ENCODE measurements at places on chromosomes 3 and 15. TPM values are rescaled to one million over a fixed set of nuclear protein-coding genes. Genes with fewer than 3 reads are reported as not detected.

DNA sequence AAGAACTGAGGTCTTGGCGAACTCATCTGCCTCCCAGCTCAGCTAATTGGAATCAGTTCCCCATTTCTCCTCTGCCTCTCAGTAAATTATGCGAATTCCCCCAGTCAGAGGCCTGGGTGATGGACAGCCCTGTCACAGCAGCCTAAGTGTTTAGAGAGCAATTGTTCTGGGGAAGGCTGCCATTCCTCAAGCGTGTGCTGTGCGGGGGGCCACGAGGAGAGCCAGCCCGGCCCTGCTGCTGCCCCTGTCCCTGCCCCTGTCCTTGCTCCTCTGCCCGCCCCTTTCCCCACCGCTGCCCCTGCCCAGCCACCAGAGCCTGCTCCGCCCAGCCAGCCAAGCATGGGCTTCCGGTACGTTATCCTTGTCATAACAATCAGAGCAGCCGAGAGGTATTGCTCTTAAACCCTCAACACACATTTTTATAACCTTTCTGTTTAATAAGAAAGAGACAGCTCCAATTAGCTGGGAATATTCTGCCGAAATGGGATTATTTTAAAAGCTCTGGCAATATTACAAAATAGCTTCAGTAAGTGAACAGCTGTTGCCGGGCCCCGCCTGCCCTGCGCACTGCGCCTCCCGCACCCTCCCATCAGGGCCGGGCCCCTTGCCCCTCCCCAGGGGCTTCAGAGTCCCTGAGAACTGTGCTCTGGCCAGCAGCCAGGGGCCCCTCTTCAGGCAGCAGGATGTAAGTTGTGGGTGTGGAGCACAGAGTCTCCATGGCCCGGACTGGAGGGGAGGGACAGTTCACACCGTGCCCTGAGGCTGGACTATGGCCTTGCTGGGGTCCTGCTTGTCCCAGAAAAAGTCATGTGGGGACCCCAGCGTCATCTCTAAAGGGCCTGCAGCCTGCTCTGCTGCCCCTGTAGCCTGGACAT lies 12.4 kb upstream of the CACNA2D2 start:
- peaks cover 4% of the 10 kb centered on the region for H3K27me3 ChIP-seq
- peak overlapping the region; percentile 23 for H3K4me3 ChIP-seq
- DNase-seq: no peak
- H3K36me3 ChIP-seq: no peaks in the 10 kb centered on the region

DNA sequence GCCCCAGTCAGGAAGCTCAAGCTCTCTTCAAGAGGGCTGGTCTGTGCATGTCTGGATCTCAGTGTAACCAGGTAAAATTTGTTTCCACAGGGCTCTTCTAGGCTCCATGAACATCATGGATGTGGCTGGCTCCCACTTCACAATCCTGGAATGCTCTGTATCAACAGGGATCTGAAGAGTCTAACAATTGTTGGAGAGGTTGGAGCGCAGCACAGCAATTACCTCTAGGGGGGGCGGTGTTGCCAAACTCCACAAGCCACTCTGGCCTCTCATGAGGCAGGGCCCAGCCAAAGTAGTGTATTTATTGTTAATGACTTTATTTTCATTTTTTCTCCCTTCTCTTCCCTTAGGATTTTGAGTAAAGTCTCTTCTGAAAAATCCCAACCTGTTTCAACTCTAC lies 6.1 kb upstream of the EIF2B5 start:
- H3K27ac ChIP-seq: no peak overlapping the region
- no peaks in the 10 kb centered on the region for H3K4me1 ChIP-seq
- no peaks in the 10 kb centered on the region for H3K27me3 ChIP-seq
- DNase-seq: no peak
- no peaks in the 10 kb centered on the region for H3K36me3 ChIP-seq

GRCh38 chr3:193574488-193575070 lies 18.4 kb upstream of the OPA1 start:
- no peak overlapping the region for H3K4me3 ChIP-seq
- no peak for DNase-seq
- H3K27me3 ChIP-seq: no peaks in the 10 kb centered on the region
- H3K27ac ChIP-seq: no peak overlapping the region

DNA sequence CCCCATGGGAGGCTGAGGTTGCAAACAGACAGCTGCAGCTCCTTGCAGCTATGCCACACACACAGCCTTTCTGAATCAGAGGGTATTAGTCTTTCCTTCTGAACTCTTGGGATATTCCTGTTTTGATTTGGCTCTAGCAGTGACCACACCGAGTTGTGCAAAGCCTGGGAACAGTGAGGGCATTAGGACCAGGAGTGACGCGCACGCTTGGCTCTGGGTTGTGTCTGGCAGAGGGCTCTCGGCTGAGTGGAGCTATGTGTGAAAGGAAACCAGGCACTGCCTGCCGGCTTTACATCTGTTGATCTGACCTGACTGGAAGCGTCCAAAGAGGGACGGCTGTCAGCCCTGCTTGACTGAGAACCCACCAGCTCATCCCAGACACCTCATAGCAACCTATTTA lies at the start of gene GALNT15:
TSS of gene GALNT15 (plus strand) at position 292 of the 400 bp plus-strand sequence. CDS start 472 bp downstream, outside the sequence.
- peaks cover 27% of the 10 kb centered on the region for H3K4me1 ChIP-seq
- H3K27me3 ChIP-seq: no peaks in the 10 kb centered on the region
- H3K36me3 ChIP-seq: no peaks in the 10 kb centered on the region

- no peak overlapping the region for H3K27ac ChIP-seq
- no peak overlapping the region for H3K4me3 ChIP-seq
- H3K36me3 ChIP-seq: no peaks in the 10 kb centered on the region
- H3K4me1 ChIP-seq: no peaks in the 10 kb centered on the region
- DNase-seq: no peak
These were observed 65.4 kb upstream of the THSD4 start for GRCh38 chr15:71049706-71050422.

DNA sequence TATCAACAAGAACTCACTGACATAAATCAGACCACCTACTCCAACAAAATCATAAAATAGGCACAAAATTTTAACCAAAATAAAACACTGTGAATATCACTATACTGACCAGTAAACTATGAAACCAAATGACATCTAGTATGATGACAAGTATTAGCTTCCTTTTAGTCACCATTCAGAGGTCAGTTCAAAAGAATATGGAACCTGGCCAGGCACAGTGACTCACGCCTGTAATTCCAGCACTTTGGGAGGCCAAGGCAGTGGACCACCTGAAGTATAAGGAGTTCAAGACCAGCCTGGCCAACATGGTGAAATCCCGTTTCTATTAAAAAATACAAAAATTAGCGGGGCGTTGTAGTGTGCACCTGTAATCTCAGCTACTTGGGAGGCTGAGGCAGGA lies 65.8 kb downstream of the SMARCC1 start:
- no peak overlapping the region for H3K4me3 ChIP-seq
- DNase-seq: no peak
- no peaks in the 10 kb centered on the region for H3K4me1 ChIP-seq
- peaks cover 12% of the 10 kb centered on the region for H3K36me3 ChIP-seq
- no peaks in the 10 kb centered on the region for H3K27me3 ChIP-seq

- no peak overlapping the region for H3K4me3 ChIP-seq
- DNase-seq: no peak
- H3K27me3 ChIP-seq: no peaks in the 10 kb centered on the region
- no peaks in the 10 kb centered on the region for H3K4me1 ChIP-seq
These were observed 55.0 kb downstream of the CFAP20DC start for GRCh38 chr3:58994746-58995330.

- peaks cover 19% of the 10 kb centered on the region for H3K4me1 ChIP-seq
- no peaks in the 10 kb centered on the region for H3K27me3 ChIP-seq
- peak overlapping the region; percentile 88 for H3K4me3 ChIP-seq
- peaks cover 31% of the 10 kb centered on the region for H3K36me3 ChIP-seq
- H3K27ac ChIP-seq: peak overlapping the region; percentile 99
- DNase-seq: peak; percentile 91
These were observed 795 bp upstream of the MYNN start for GRCh38 chr3:169772305-169772896.

DNA sequence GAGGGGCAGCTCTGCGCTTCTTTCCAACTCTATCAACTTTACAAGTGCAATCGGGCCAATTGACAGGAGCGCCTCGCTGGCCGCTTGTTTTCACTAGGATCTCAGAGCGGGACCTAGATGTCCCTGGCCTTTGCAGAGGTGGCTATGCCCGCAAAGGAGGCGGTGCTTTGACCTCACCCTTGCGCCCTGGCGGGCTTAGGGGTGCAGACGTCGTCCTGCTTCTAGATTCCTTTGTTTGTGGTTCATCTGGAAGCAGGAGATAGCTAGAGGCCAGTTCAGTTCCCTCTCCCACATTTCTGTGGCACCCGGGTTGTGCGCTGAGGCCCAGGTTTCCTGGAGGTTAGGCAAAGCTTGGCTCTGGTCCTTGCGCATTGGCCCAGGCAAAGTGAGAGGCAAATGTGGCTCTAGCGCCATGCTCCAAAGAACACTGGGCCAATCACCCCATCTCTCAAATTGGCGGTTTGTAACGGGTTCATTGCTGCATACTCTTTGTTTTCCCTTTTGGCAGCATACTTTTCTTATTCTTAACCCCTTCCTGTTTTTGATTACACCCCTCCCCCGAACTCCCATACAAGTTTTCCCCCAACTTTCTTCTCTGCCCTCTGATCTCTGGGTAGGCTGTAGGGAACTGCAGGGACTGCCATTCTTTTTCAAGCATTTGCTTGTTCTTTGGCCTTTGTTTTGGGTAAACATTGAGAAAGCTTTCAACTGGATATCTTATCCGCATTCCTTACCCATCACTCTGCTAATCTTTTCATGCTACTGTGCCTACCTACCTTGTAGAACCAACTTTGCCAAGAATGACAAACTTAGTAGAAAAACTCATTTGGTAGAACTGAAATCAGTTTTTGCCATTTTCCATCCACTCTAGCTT lies 1.4 kb downstream of the PPM1L start:
- no peaks in the 10 kb centered on the region for H3K27me3 ChIP-seq
- H3K27ac ChIP-seq: peak overlapping the region; percentile 96
- H3K4me1 ChIP-seq: peaks cover 56% of the 10 kb centered on the region
- H3K36me3 ChIP-seq: no peaks in the 10 kb centered on the region

DNA sequence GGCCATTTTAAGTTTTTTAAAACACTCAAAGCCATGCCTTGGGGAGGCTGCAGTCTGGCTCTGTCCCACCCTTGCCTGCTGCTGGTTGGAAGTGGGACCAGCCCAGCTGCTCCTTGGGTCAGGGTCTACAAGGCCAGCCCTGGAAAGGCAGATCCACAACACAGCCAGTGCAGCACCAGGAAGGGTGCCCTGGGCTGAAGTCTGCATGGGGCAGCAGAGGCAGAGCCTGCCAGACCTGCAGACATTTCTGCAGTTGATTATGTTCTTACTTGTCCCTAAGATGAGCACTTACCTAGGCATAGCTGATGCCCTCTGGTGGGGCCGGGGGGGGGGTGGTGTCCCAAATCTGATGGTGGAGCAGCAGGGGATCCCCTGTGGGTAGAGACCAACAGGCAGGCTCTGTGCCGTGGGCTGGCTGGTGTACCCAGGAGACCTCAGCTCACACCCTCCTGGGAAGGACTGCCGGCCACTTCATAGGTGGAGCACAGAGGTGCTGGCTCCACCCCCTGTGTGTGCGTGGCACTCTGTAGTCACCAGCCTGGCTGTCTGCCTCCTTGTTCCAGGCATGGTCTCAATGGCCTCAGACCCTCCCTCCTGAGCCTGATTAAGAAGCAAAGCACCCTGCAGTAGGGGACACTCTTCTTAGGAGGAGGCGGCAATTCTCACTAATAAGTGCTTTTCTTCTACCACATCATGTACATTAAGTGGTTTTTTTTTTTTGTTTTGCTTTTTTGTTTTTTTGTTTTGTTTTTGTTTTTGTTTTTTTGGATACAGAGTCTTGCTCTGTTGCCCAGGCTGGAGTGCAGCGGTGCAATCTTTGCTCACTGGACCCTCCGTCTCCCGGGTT lies 97.4 kb upstream of the KLF13 start:
- H3K27ac ChIP-seq: no peak overlapping the region
- H3K4me1 ChIP-seq: peaks cover 6% of the 10 kb centered on the region
- no peaks in the 10 kb centered on the region for H3K36me3 ChIP-seq
- no peak overlapping the region for H3K4me3 ChIP-seq
- DNase-seq: no peak

- DNase-seq: peak; percentile 45
- H3K4me3 ChIP-seq: no peak overlapping the region
- no peak overlapping the region for H3K27ac ChIP-seq
- peaks cover 34% of the 10 kb centered on the region for H3K4me1 ChIP-seq
- no peaks in the 10 kb centered on the region for H3K27me3 ChIP-seq
- H3K36me3 ChIP-seq: peaks cover 13% of the 10 kb centered on the region
These were observed 44.4 kb downstream of the PTH1R start for GRCh38 chr3:46921871-46922271.

DNA sequence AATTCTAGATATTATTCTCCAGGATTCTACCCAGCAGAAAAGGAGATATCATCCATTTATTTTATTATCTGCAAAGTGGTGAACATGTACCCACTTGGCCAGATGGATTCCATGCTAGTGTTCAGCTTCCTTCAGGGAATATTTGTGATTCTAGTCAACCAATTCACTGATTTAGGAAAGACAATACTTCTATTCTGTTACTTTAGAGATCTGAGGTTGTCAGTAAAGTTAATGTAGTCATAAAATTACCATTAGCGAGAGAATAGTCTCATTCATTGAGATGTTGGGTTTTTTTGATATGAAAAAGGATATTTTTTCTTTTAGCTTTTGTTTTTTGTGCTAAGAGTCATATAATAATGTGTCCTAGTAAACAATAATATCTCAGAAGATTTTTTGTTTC lies 222.8 kb downstream of the CGGBP1 start:
- H3K36me3 ChIP-seq: no peaks in the 10 kb centered on the region
- no peaks in the 10 kb centered on the region for H3K27me3 ChIP-seq
- no peaks in the 10 kb centered on the region for H3K4me1 ChIP-seq
- no peak overlapping the region for H3K27ac ChIP-seq
- DNase-seq: no peak

DNA sequence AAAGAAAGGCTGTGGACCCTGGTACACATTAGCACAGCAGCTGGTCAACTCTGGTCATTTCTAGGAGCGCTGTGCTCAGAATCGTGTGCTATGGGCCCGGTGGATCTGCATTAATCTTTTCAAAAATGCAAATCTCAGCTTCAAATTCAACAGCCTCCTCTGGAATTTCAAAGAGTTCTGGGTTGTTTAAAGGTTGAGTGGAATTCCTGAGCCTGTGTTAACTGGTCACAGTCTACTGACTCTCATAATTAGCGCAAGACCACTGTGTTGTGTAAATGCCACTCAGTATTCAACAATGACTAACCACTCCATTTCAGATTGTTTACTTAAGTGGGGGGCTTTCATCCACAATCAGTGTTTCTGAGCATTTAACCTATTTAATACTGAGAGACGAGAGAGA lies 2.7 kb upstream of the ARNT2 start:
- no peak overlapping the region for H3K4me3 ChIP-seq
- H3K4me1 ChIP-seq: peaks cover 8% of the 10 kb centered on the region

- peaks cover 7% of the 10 kb centered on the region for H3K4me1 ChIP-seq
- no peak overlapping the region for H3K27ac ChIP-seq
- no peaks in the 10 kb centered on the region for H3K36me3 ChIP-seq
- no peaks in the 10 kb centered on the region for H3K27me3 ChIP-seq
- no peak for DNase-seq
These were observed 102.7 kb downstream of the ANP32A start for GRCh38 chr15:68717951-68718350.

- H3K36me3 ChIP-seq: peaks cover 100% of the 10 kb centered on the region
- H3K27ac ChIP-seq: no peak overlapping the region
- H3K27me3 ChIP-seq: no peaks in the 10 kb centered on the region
- no peaks in the 10 kb centered on the region for H3K4me1 ChIP-seq
- no peak for DNase-seq
These were observed 23.8 kb upstream of the SNX22 start for GRCh38 chr15:64127521-64128270.

GRCh38 chr3:182370949-182371348 lies 422.4 kb upstream of the ATP11B start:
- H3K27ac ChIP-seq: no peak overlapping the region
- H3K36me3 ChIP-seq: no peaks in the 10 kb centered on the region
- no peak overlapping the region for H3K4me3 ChIP-seq
- H3K27me3 ChIP-seq: no peaks in the 10 kb centered on the region
- DNase-seq: no peak

CRYGS gene
- total RNA-seq: 1.5 TPM

GOLGA8T gene
- not detected for total RNA-seq

COL6A5 gene
- not detected for total RNA-seq

GOLGA8M gene
- 0.55 TPM for total RNA-seq

TSPAN3 gene
- 148 TPM for total RNA-seq

NLGN1 gene
- 28.5 TPM for total RNA-seq

Measured in sigmoid colon (tissue), 7 donors.